ENCODE measurements at places on chromosomes 3 and 15.

GRCh38 chr15:100768501-100768931, 111.1 kb upstream of the ALDH1A3 start:
- ATAC-seq, result no peak

GRCh38 chr3:102827386-102827785, 392.6 kb downstream of the ZPLD1 start:
- ATAC-seq, result no peak

DNA sequence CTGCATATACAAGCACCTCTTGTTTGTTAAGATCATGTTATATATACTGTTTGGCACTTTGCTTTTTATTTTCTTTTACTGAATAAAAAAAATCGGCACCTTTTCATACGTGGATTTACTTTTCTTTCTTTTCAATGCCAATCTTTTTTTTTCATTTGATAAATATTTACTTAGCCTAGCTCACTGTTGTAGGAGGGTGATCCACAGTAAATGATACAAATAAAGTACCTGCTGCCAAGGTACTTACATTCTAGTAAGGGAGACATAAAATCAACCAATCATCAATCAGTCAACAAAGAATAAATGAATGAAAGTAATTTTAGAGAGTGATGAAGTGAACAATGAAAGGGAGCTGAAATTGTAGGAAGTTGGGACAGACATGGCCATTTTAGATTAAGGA, 18.3 kb downstream of the GNB5 start:
- no peak for ATAC-seq

- ATAC-seq, result no peak
These were observed 63.0 kb downstream of the ARHGAP31 start for GRCh38 chr3:119357190-119357589.

DNA sequence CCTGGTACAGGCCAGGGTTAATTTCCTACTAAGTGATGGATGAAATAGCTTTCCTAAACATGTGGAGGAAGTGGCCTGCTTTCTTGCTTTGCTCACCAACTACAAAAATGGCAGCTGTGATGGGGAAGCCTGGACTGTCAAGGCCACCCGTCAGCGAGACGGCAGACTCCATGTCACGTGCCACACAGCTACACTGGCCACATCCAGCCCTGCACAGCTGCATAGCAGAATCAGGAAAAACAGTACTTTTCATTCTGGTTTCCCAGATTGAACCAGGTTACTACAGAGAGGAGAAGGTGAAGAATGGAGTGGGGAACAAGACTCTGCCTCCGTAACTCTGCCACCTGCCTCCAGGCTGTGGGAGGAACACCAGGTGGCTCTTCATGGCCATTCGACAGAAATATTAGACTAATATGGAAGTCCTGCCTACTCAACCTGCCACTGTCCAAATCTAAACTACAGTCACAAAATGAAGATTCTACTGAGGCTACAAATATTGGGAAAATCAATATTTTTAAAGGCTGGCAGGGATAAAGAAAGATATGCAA, 174.3 kb downstream of the MAGI1 start:
- no peak for ATAC-seq

- ATAC-seq, result no peak
These were observed 10.7 kb upstream of the UBE2E1 start for GRCh38 chr3:23795096-23795495.

DNA sequence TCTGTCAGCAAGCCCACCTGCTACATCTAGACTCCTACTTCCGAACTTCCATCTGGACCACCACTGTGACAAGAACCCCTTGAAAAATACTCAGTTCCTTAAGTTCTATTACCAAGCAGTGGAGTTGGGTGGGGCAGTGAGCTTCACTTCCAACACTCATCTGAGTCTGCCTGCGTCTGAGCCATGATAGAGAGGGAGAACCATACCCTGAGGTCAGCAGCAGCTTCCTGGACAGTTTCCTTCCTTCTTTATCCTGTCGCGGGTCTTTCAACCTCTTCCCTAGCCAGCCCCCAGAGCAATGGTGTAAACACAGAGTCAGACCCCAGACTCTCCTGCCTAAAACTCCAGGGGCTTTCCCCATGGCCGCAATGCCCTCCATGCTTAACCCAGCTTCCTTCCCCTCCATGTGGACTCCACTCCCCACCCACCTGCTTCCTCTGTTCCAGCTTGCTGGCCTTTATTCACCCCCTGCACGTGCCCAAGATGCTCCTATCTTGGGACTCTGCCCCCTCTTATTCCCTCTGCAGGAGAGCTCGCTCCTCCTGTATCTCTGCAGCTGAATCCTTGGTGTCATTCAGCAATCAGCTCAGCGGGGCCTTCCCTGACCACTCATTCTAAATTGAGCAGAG, 211.2 kb downstream of the SHQ1 start:
- no peak for ATAC-seq

GRCh38 chr3:10047876-10048275, 21.6 kb downstream of the FANCD2 start:
- no peak for ATAC-seq

- ATAC-seq, result no peak
These were observed 1.7 kb downstream of the PPCDC start for GRCh38 chr15:75025107-75025506.

GRCh38 chr15:90667073-90667754, 49.9 kb upstream of the BLM start:
- ATAC-seq, result no peak

DNA sequence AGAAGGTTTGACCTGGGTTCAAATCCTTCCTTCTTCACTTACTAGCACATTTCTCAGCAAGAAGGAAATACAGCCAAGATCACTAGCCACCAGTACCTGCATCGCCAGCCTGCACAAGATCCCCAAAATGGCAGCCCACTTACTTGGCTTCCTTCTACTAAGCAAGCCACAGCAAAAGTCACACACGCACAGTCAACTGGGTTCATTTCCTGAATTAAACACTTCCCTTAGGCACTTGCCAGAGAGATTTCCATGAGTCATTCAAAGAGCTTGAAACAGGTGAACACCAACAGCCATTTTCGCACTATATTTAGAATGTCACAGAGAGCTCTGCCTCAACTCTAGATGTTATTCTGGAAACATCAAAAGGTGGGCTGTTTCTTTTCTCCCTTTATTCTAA, 42.6 kb downstream of the MGLL start:
- no peak for ATAC-seq

DNA sequence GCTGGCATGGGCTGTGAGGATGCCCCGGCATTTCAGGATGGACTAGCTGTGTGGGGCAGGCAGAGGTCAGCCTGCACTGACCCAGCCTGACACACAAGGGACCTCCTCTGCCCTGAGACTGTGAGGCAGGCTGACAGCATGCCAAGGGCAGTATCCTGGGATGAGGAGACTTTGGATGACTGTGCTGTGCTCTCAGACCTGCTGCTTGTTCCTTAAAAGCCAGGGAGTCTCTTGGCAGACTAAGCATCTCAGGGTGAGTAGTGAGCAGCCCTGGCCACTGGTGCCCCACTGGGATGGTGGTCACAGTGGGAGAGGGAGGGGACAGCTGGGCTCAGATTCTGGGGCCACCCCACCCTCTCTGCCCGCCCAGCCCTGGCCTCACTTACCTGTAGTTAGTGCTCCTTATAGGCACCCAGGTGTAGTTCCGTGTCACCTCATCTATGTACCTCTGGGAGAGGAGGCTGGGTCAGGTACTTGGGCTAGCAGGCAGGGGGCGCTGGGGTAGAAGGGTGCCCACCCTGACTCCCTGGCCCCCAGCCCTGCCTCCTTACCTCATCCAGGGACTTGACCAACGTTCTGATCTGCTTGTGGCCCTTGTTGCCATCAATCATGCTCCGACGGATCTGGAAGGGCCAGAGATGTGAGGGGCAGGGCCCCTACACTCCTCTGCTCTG, 16.1 kb upstream of the TMEM115 start:
- ATAC-seq, result no peak

DNA sequence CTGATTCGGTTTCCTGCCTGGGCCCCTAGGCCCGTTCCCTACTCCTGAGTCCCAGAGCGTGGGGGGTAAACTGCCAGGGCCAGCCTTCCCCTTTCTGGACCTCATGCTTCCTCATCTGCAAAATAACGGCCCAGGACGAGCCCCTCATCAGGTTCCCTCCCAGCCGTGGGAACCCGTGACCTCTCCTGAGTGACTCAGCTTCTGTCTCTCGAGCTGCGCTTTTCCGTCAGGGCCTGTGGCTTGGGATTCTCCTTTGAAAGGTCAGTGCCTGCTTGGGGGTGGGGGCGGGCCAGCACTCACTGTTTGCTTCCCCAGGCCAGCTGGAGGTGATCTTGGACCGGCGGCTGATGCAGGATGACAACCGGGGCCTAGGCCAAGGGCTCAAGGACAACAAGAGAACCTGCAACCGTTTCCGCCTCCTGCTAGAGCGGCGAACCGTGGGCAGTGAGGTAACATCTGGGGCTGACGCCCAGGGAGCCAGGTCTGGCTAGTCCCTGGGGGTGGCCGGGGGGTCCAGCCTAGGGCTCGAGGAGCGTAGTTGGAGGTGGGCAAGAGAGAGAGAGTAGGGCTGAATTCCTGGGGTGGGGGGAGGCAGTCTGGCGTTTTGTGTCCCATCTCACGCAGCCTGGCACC, 12.8 kb downstream of the MAN2A2 start:
- no peak for ATAC-seq

GRCh38 chr3:157832588-157832987, 273.6 kb downstream of the SHOX2 start:
- ATAC-seq, result no peak

DNA sequence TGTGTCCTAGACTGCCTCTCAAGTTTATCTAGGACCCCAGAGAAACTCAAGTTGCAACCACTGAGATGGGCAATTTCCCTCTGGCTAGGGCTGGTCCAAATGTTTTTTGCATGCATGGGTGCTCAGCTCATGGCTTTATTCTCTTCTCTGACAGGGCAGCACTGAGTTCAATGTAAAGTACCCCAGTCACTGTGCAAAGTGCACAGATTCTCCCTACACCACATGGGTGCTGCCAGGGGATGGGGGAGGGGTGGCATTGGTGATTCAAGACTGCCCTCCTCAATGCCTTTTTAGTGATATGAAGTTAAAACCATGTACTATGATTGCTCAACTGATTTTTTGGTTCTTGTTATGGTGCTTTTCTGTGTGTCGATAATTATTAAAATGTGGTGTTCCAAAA, 14.8 kb upstream of the RAD51 start:
- ATAC-seq, result no peak

DNA sequence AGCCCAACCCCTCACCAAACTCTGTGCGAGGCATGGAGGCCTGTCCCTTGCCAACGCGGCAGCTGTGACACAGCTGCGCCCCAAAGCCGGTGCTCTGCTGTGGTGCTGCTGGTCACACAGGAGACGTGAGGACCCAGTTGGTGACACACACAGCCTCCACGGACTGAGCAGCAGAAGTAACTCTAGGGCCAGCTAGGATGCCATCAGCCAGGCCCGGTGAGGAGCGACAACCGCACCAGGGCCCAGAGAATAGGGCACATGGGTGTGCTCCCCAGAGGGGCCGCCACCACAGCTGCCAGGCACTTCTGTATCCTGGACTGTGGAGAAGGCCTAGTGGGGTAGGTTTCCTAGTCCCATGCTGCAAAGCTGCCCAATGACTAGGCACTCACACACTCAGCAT, 10.7 kb downstream of the ZXDC start:
- ATAC-seq, result no peak

- ATAC-seq, result no peak
These were observed 46.5 kb downstream of the FAM174B start for GRCh38 chr15:92608866-92609700.

DNA sequence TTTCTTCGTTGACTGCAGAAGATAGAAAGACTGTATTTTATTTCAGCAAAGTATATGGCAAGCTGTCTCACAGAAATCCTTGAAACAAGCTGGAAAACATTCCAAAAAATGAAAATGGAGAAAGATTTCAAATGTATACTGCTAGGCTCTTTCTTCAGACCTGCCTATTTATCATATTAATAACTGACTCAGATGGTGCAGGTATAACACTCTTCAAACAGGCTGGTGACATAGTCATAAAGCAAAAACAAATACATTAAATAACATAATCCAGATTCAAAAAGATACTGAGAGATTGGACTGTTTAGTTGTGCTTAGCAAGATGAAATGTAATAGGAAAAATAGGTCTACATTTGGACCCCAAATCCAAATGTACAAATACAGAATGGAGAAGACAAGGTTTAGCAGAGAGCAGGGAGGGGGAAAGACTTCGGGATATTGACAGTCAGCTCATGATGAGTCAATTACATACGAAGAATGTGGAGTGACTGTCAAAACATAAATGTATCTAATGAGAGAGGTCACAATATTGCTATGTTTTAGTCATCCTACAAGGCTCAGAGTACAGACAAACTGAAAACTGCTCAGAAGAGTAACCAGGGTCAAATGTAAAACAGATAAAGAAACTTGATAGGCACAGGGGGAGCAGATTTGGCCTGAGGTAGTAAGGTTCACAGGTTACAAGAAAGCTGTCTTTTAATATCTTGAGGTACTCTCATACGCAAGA, 88.7 kb downstream of the DMXL2 start:
- ATAC-seq, result no peak

DNA sequence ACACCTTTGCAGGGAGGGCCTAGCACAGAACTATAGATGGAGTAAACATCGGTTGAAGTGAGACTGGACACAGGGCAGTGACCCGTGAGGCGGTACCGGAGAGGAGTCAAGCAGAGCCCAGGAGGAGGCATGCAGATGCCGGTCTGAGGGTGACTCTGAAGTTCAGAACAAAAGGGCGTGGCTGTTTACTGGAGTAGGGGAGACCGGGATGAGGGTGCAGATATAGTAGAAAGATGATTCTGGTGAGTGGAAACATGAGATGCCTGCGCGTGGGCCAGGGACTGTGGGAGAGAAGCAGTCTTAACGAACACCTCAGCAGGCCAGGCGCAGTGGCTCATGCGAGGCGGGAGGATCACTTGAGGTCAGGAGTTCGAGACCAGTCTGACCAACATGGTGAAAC, 113.1 kb downstream of the NSMCE3 start:
- ATAC-seq, result no peak

GRCh38 chr3:64103131-64103530, 79.8 kb upstream of the PSMD6 start:
- ATAC-seq, result no peak

- ATAC-seq, result no peak
These were observed 3.1 kb upstream of the TRA2B start for GRCh38 chr3:185940951-185941350.

DNA sequence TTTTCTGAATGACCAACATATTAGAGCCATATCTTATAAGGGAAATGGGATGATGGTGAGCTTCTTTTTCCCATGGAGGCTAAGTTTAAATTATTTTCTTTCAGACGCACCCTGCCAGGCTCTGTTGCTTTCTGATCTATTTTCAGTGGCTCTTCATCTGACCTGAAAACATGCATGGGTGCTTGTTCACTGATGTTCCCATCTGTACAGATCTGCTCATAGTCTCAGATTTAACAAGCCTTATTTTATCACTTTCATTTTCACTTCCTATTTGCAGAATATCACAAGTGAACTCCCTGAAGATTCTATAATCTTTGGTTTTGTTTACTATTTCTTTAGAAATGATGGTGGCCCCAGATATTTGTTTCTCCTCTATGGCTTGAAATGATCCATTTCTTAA, 31.1 kb upstream of the SUCLG2 start:
- peak; percentile 81 for ATAC-seq
